ENCODE measurements at places on chromosomes 16 and 17.

DNA sequence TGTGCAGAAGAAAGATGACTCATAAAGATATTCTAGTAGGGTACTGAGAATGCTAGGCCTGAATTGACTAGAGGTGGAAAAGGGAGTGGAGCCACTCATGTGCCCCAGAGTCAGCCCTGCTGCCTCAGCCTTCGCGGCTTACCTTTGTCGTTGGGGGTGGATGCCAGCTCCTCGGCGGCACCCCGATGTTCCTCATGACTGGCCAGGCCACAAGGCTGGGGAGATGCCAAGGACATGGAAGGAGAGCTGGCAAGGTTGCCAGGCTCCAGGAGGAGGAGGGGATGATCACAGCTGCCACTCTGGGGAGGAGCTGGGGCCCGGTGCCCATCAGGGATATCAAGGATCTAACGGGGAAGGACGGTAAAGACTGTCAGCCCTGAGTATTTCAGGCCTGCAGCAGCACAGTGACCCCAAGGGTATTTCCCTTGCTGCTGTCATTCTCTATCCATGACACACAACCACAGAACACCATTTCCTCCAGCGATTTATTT is 9.7 kb upstream of the SLC35B1 start:
- DNase-seq = no peak

GRCh38 chr17:32656886-32657285 is 170.1 kb downstream of the CDK5R1 start:
- DNase-seq = no peak

DNA sequence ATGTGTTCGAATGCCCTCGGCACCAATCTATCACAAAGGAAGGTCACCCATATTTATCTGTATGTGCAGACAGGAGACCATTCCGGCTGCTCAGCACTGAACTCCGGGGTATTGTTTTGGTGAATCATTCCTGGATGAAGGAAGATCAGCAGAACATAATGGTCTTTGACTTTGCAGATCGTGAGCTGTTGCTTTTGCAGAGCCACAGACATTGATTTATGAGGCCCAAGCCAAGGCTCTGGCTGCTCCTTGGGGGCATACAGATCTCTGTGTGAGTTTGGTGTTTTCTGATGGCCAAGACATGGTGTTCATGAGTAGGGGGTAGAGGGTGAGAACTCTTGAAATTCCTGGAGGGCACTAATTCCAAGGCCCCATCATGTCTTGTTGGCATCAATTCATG is 458.8 kb upstream of the HSBP1 start:
- peak; percentile 41 for DNase-seq

GRCh38 chr17:69246726-69247375 is 18.2 kb upstream of the ABCA10 start:
- peak; percentile 51 for DNase-seq

DNA sequence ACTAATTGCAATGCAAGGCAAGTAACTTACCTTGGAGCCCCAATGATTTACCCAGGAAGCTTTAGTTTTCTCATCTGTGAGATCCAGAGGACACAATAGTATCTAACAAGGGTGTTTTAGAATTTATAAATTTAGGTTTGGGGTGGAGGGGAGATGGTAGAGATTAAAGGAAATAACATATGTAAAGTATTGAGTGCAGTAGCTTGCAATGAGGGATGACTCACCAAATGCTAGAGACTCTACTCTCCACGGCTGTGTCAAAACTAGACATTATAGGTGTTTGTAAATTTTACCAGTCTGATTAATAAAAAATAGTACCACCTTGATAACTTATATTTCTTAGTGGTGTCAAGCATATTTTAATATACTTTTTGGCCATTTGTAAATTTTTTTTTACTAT is 3.7 kb upstream of the ABCA9 start:
- DNase-seq = no peak

- DNase-seq = no peak
These were observed 24.9 kb downstream of the ACSF3 start for GRCh38 chr16:89118361-89119165.

DNA sequence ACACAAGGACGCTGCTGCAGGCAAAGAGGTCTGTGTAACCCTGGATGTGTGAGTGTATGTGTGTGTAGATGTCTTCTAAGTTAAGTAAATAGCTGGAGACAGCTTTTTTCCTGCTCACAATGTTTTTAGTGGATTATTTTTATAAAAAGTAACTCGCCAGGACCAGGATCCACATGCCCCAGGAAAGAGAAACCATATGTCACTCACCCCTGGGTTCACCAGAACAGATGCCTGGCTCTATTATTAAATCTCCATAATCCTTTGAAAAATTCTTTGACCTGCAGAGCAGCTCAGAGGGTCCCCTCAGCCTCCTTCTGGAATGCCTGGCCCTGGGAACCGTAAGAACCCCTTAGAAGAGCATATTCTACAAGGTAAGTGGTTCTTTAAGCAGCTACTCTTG is 18.0 kb downstream of the ABCC12 start:
- no peak for DNase-seq

All from EH (cell line).